Osteoblast (primary cell): ENCODE measurements at places on chromosomes 13 and 19. TPM values are rescaled to one million over a fixed set of nuclear protein-coding genes. Genes with fewer than 3 reads are reported as not detected.

DNA sequence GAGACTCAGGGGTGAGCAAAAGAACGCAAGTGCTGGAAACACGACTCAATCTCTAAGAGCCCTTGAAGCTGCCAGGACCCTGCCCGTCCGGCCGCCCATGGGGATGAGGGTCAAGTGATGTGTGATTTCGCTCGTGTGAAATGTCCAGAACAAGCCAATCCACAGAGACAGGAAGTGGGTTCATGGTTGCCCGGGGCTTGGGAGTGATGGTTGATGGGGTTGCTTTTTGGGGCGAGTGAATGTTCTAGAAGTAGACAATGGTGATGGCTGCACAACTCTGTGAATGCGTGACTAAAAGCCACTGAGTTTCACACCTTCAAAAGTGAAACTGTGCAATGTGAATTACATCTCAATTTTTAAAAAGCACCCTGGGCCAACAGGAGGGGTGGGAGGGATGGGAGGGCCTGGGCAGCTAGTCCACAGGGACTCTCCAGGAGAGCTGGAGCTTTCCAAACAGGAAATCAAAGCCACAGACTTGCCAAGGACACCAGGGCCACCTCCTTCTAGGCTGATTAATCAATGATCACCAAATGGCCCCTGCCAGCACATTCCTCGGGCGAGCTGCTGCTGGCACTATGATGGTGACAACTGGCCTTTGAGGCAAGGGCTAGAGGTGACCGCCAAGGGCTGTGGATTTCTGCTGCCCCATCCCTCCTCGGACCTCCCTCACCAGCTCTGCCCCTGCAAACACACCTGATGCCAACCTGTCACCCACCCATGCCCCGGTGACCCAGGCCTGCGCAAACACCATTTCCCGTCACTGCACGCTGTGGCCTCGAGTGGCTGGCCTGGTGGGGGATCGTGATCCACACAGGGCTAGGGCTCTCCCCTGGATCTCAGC, 14.0 kb downstream of the DPP9 start:
- peaks cover 33% of the 10 kb centered on the region for H3K4me1 ChIP-seq
- H3K27me3 ChIP-seq: no peaks in the 10 kb centered on the region
- H3K27ac ChIP-seq: peak overlapping the region; percentile 63
- H3K4me3 ChIP-seq: peak overlapping the region; percentile 22
- peak; percentile 83 for DNase-seq

GRCh38 chr13:27264181-27264580, 6.4 kb upstream of the RASL11A start:
- DNase-seq: peak; percentile 91
- peaks cover 9% of the 10 kb centered on the region for H3K4me1 ChIP-seq
- H3K27me3 ChIP-seq: no peaks in the 10 kb centered on the region
- peaks cover 2% of the 10 kb centered on the region for H3K36me3 ChIP-seq
- H3K4me3 ChIP-seq: no peak overlapping the region
- peak overlapping the region; percentile 72 for H3K27ac ChIP-seq

DNA sequence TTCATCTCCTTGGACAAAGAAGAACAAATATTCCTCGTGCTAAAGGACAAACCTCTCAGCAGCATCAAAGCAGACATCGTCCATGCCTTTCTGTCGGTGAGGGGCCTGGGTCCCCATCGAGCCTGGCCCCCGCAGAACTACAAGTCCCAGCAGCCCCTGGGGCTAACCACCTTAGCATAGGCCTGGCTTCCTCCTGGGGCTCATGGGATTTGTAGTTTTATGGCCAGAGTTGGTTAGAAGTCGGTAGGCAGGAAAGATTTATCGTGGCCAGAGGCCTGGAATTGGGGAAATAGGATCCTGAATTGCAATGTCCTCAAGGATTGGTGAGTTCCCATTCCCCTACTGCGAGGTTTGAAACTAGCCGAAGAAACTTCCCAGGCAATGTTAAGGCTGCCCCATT, 19.6 kb downstream of the TMEM150B start:
- no peaks in the 10 kb centered on the region for H3K27me3 ChIP-seq
- no peak overlapping the region for H3K4me3 ChIP-seq
- peaks cover 30% of the 10 kb centered on the region for H3K36me3 ChIP-seq
- DNase-seq: peak; percentile 91

GRCh38 chr19:40539070-40539469, 37.6 kb upstream of the SHKBP1 start:
- no peaks in the 10 kb centered on the region for H3K4me1 ChIP-seq
- no peaks in the 10 kb centered on the region for H3K27me3 ChIP-seq
- peak; percentile 32 for DNase-seq
- H3K4me3 ChIP-seq: no peak overlapping the region
- no peak overlapping the region for H3K27ac ChIP-seq
- H3K36me3 ChIP-seq: no peaks in the 10 kb centered on the region

DNA sequence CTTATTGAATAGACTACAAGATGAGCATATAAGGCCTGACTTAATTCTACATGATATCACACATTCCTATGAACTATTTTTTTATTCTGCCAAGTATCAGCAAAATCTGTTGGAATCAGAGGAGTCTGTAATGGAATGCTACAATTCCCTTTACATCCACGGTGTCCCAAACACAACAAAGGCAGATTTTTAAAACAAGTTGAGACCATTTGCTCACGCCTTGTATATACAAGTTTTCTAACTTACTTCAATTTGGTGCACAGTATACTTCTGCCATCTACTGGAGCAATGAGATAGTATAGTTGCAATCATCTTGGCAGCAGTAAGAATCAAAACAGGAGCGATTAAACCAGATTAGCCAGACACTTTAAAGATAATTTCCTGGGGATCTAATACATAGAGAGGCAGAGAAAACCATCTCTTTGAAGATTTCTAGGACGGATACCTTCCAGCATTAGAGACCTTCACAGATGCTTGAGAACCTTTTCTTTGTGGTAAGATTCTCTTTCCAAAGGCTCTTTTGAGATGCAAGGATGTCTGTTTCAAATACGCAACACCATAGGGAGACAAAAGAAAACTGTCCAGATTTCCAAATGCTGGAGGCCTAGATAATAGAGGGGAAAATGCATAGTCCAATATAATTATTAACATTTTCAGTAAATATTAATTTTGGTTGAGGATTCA, 302.0 kb upstream of the MIR17HG start:
- no peaks in the 10 kb centered on the region for H3K36me3 ChIP-seq
- no peaks in the 10 kb centered on the region for H3K4me1 ChIP-seq
- H3K27me3 ChIP-seq: no peaks in the 10 kb centered on the region
- H3K27ac ChIP-seq: no peak overlapping the region

- no peak overlapping the region for H3K4me3 ChIP-seq
- no peaks in the 10 kb centered on the region for H3K4me1 ChIP-seq
- H3K27ac ChIP-seq: no peak overlapping the region
- H3K36me3 ChIP-seq: peaks cover 68% of the 10 kb centered on the region
- no peaks in the 10 kb centered on the region for H3K27me3 ChIP-seq
Observed at GRCh38 chr19:8486661-8487136, 15.7 kb downstream of the PRAM1 start.

- H3K36me3 ChIP-seq: peaks cover 10% of the 10 kb centered on the region
- peak; percentile 10 for DNase-seq
- H3K27me3 ChIP-seq: no peaks in the 10 kb centered on the region
- no peak overlapping the region for H3K4me3 ChIP-seq
- peaks cover 2% of the 10 kb centered on the region for H3K4me1 ChIP-seq
- no peak overlapping the region for H3K27ac ChIP-seq
Observed at GRCh38 chr13:102768909-102769308, 4.7 kb downstream of the TEX30 start.

- H3K36me3 ChIP-seq: no peaks in the 10 kb centered on the region
- H3K4me3 ChIP-seq: no peak overlapping the region
- no peaks in the 10 kb centered on the region for H3K27me3 ChIP-seq
- peak overlapping the region; percentile 48 for H3K27ac ChIP-seq
- H3K4me1 ChIP-seq: peaks cover 44% of the 10 kb centered on the region
Observed at GRCh38 chr19:15304140-15304705, 28.1 kb downstream of the BRD4 start.

GRCh38 chr13:45447050-45447661, 17.6 kb upstream of the COG3 start:
- no peak overlapping the region for H3K27ac ChIP-seq
- H3K4me3 ChIP-seq: no peak overlapping the region
- H3K27me3 ChIP-seq: no peaks in the 10 kb centered on the region

DNA sequence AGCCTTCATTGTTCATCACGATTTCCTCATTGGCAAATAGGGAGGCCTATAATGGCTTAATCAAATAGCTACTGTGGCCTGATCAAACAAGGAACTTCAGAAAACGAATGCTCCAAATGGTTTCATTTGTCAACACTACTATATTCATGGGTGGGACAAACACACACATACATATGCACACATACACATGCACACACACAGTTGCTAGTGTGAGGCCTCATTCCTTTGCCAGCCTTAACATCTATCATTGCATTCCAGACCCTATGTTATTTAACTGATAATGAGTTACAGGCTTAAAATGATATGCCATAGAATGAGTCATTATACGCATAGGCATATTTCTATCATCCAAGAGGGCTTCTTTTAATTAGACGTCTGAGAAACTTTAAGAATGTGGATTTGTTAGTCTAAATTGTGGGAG, 140.2 kb downstream of the KLF5 start:
- H3K4me3 ChIP-seq: no peak overlapping the region
- no peaks in the 10 kb centered on the region for H3K4me1 ChIP-seq
- no peaks in the 10 kb centered on the region for H3K36me3 ChIP-seq
- H3K27me3 ChIP-seq: no peaks in the 10 kb centered on the region

GRCh38 chr13:98848746-98849145, 96.3 kb upstream of the SLC15A1 start:
- H3K27me3 ChIP-seq: no peaks in the 10 kb centered on the region
- peaks cover 15% of the 10 kb centered on the region for H3K4me1 ChIP-seq
- H3K27ac ChIP-seq: no peak overlapping the region
- no peak for DNase-seq
- H3K4me3 ChIP-seq: no peak overlapping the region
- H3K36me3 ChIP-seq: no peaks in the 10 kb centered on the region

GRCh38 chr19:56955637-56956216, 115.2 kb upstream of the PEG3 start:
- H3K4me1 ChIP-seq: no peaks in the 10 kb centered on the region
- H3K36me3 ChIP-seq: no peaks in the 10 kb centered on the region
- no peaks in the 10 kb centered on the region for H3K27me3 ChIP-seq
- no peak overlapping the region for H3K27ac ChIP-seq

GRCh38 chr13:62387647-62388046, 972.0 kb upstream of the PCDH20 start:
- H3K36me3 ChIP-seq: no peaks in the 10 kb centered on the region
- no peaks in the 10 kb centered on the region for H3K27me3 ChIP-seq
- H3K27ac ChIP-seq: no peak overlapping the region
- H3K4me1 ChIP-seq: no peaks in the 10 kb centered on the region

GRCh38 chr13:52599848-52600603, 42.2 kb upstream of the HNRNPA1L2 start:
- H3K4me1 ChIP-seq: peaks cover 9% of the 10 kb centered on the region
- peak overlapping the region; percentile 89 for H3K27ac ChIP-seq
- H3K36me3 ChIP-seq: no peaks in the 10 kb centered on the region
- no peaks in the 10 kb centered on the region for H3K27me3 ChIP-seq
- peak overlapping the region; percentile 72 for H3K4me3 ChIP-seq

DNA sequence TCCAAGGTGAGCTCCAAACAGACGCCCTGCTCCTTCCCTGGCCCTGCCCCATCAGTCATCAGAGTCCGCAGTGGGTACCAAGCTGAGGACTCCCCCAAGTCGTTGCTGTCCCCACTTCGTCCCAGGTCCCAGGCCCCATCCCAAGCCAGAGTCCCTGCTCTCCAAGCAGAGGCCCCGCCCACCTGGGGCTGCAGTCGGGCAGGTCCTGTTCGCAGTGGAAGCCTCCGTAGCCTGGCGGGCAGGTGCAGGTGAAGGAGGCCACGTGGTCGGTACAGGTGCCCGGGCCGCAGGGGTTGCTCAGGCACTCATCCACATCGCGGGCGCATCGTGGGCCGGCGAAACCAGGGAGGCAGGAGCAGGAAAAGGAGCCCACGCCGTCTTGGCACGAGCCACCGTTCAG, 19.4 kb downstream of the NOTCH3 start:
- H3K4me3 ChIP-seq: no peak overlapping the region
- no peaks in the 10 kb centered on the region for H3K27me3 ChIP-seq
- no peak overlapping the region for H3K27ac ChIP-seq
- peaks cover 64% of the 10 kb centered on the region for H3K36me3 ChIP-seq

- H3K4me3 ChIP-seq: no peak overlapping the region
- H3K27ac ChIP-seq: no peak overlapping the region
- H3K36me3 ChIP-seq: no peaks in the 10 kb centered on the region
- no peaks in the 10 kb centered on the region for H3K27me3 ChIP-seq
- DNase-seq: no peak
- no peaks in the 10 kb centered on the region for H3K4me1 ChIP-seq
Observed at GRCh38 chr13:59266478-59267063, 897.2 kb downstream of the DIAPH3 start.

DNA sequence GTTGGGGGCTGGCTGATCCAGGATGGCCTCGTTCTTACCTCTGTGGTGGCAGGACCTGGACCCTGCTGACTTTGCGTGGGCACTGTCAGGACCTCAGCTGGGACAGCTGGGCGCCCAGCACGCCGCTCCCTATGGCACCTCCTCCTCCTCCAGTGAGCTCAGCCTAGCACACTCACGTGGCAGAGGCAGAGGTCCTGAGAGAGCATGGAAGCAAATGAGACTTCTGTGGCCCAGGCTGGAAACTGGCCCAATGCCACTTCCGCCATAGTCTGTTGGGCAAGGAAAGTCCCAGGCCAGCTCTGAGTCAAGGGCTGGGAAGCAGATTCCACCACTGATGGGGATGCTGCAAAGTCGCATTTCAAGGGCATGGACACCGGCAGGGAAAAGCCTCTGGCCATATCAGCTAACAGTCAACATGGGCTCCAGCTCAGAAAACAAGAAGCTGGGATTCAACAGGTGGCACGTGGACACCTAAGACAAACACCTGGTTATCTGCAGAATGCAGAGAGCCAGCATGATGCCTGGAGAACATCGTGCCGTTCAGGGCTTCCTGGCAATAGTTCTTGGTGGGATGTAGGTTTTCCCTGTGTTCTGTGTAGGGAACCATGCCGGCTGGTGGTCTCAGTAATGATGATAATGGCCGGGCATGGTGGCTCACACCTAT, 16.7 kb downstream of the MYBPC2 start:
- DNase-seq: peak; percentile 45
- H3K27ac ChIP-seq: no peak overlapping the region
- no peaks in the 10 kb centered on the region for H3K36me3 ChIP-seq
- no peak overlapping the region for H3K4me3 ChIP-seq

SEMA6B gene
- total RNA-seq: 0.29 and 0.36 TPM in 2 replicates

UFM1 gene
- total RNA-seq: 110 and 113 TPM in 2 replicates

LRRC8E gene
- 10.5 and 17.4 TPM in 2 replicates for total RNA-seq

MIDN gene
- total RNA-seq: 14.4 and 19.9 TPM in 2 replicates

PRODH2 gene
- total RNA-seq: not detected in 2 replicates

C1QTNF9B gene
- not detected in 2 replicates for total RNA-seq

PRTN3 gene
- not detected in 2 replicates for total RNA-seq
